ENCODE measurements at places on chromosomes 3 and 15.

GRCh38 chr3:156812521-156813335, 13.4 kb upstream of the LEKR1 start:
- DNase-seq: no peak
- no peaks in the 10 kb centered on the region for H3K27me3 ChIP-seq
- peak overlapping the region; percentile 39 for H3K27ac ChIP-seq
- no peak overlapping the region for H3K4me3 ChIP-seq

DNA sequence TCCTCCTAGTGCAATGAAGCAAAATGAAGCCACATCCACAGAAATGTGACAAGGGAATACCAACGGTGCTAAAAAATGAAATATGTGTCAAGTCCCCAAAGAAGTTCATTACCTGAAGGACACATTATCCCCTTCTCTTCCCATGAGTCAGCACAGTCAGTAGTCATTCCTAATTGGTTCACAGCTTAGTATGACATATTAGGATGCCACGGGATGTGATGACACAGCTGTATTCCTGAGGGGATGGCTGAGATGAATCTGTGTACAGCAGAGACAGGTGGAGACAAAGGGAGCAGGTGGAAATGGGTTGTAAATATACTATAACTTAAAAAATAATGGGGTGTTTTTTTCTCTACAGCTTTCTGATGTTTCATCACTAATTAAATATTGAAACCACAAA, 273.4 kb downstream of the ARRDC4 start:
- H3K27me3 ChIP-seq: no peaks in the 10 kb centered on the region
- no peaks in the 10 kb centered on the region for H3K36me3 ChIP-seq
- H3K4me3 ChIP-seq: no peak overlapping the region
- H3K4me1 ChIP-seq: no peaks in the 10 kb centered on the region
- no peak overlapping the region for H3K27ac ChIP-seq

DNA sequence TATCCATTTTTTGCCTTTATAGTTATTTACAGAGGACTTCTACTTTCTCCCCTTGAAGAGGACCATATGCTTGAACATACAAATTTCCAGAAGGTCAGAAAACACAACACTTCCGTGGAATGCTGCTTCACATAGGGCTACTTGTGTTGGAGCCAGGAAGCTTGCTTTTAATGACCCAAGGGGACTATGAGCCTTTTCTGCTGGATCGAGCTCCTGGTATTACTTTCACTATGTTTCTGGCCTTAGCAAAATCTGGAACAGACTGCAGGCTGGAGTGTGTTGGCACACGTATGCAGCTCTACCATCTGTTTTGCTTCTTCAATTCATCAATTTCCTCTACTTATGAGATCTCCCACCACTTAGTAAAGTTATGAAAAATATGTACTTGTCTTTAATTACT, 69.3 kb upstream of the CBLB start:
- H3K4me3 ChIP-seq: no peak overlapping the region
- H3K4me1 ChIP-seq: no peaks in the 10 kb centered on the region
- H3K27me3 ChIP-seq: no peaks in the 10 kb centered on the region
- no peak for DNase-seq

DNA sequence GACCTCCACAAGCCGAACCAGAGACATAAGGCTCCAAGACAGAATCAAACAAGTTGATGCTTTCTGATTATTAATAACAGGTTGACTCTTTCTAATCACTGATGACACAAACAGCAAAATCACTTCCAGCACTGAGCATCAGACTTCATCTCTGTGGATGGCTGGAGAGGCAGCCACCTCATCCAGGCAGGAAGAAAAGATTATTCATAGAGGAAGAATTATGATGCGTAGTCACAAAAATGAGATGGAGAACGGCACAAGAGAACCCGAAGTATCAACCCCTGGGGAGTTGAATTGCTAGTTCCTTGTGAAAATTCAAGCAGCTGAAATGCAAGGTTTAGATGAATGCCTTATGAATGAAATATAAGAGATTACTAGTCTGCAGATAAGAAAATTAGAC, 49.9 kb upstream of the LMCD1 start:
- no peaks in the 10 kb centered on the region for H3K36me3 ChIP-seq
- no peak for DNase-seq
- H3K27ac ChIP-seq: no peak overlapping the region
- no peaks in the 10 kb centered on the region for H3K27me3 ChIP-seq

DNA sequence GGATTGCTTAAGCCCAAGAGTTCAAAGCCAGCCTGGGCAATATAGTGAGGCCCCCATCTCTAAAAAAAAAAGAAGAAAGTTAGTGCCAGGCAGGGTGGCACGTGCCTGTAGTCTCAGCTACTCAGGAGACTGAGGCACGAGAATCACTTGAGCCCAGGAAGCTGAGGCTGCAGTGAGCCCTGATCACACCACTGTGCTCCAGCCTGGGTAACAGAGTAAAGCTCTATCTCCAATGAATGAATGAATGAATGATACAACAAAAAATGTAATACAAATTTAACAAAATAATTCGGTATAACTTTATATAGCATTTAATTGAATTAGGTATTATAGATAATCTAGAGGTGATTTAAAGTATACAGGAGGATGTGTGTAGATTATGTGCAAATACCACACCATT, 29.7 kb downstream of the DENND4A start:
- no peaks in the 10 kb centered on the region for H3K27me3 ChIP-seq
- H3K36me3 ChIP-seq: no peaks in the 10 kb centered on the region
- DNase-seq: no peak
- H3K4me1 ChIP-seq: peaks cover 22% of the 10 kb centered on the region

GRCh38 chr3:185254799-185255198, 950 bp upstream of the EHHADH start:
- no peaks in the 10 kb centered on the region for H3K4me1 ChIP-seq
- no peak overlapping the region for H3K27ac ChIP-seq
- H3K36me3 ChIP-seq: no peaks in the 10 kb centered on the region

DNA sequence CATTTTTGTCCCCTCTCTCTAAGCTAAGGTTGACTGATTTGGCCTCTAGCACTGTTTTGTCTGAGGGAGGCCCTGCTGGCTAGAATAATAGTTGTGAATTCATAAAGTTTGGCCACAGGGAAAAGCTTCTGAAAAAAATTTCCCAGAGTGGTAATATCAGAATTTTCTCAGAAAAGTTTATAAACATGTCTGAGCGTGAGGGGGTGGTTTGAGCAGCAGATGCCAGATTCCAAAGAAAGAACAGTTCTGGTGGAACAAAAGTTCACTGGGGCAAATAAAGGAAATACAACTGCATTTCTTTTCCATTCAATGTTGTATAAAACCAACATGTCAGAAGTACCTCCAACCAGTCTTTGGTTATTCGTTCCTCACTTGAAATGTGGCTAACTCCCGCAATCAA, 61.2 kb downstream of the CLDN1 start:
- H3K27ac ChIP-seq: no peak overlapping the region
- no peak overlapping the region for H3K4me3 ChIP-seq
- no peaks in the 10 kb centered on the region for H3K27me3 ChIP-seq
- no peaks in the 10 kb centered on the region for H3K36me3 ChIP-seq

DNA sequence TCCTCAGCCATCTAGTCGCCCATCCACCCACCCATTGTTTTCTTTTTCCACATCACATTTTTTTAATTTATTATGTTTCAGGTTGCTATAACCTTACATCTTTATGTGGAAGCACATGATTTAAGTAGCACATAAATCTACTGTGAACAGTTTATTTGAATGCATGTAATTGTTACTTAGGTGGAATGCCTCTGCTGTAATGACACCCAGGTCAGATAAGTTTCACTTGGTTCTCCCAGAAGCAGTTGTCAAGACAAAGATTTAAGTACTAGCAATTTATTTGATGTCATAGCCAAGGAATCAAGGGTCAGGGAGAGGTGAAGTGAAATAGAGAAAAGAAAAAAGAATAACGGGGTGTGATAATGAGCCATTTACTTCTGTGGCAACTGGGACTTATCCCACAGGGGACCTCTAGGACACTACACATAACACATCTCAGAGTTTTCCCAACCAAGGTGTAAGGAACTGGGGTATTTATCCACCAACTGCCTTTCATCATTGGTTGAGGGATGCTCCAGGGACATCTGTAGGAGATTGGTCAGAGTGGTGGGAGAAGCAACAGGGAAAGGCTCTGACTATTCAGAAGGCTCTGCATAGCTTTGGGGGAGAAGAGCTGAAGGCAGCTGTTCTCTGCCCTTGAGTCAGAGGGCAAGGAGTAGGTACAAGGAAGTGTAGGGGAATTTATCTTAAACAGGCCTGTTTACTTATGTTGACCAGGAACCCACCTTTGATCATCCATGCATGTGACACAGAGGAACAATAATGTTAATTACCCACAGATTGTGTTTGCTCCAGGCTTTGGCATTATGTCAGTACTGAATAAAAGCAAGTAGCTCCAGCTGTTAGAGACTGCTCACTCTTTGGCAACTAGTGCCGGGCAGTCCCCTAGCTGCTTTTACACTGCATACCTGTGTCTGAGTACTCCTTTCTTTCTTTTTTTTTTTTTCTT, 94.8 kb downstream of the CD200R1L start:
- no peak overlapping the region for H3K4me3 ChIP-seq
- no peaks in the 10 kb centered on the region for H3K27me3 ChIP-seq
- no peak for DNase-seq
- no peaks in the 10 kb centered on the region for H3K36me3 ChIP-seq

DNA sequence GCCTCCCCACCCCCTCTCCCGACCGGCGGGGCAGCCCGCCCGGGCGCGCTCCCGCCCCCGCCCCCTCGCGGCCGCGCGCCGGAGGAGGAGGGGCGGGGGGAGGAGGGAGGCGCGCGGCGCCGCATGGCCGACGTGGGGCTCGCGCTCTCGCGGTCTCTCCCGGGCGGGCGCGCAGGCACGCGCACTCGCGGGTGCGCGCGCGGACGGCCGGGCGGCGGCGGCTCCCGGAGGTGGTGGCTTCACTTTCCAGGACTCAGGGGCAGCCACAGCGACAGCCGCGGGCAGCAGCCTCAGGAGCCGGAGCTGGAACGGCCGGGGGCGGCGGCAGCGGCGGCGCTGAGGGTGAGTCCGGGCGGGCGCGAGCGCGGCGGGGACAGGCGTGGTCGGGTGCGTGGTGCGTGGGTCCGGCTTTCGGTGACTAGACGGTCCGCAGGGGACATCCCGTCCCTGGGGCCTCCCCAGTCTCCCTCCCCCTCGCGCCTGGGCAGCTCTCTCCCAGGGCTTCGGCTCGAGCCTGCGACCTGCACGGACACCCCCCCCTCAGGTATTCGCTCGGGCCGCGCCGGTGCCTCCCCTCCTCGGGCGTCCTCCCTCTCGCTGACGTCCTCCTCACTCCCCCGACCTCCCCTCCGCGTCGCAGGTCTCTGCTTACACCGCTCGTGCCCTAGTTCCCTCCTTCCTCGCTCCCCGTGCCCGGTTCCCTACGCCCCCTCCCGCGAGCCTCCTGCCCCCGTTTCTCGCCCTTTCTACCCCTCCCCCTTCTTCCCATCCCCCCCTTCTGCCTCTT, at the start of gene UBE2E2:
TSS of gene UBE2E2 (plus strand) at position 407 of the 787 bp plus-strand sequence.
- DNase-seq: peak; percentile 21
- H3K4me3 ChIP-seq: peak within 1 kb of the TSS; percentile 57
- H3K27me3 ChIP-seq: no peaks in the 10 kb centered on the region
- H3K4me1 ChIP-seq: peaks cover 6% of the 10 kb centered on the region

GRCh38 chr15:76206325-76206976, 104.8 kb downstream of the ETFA start:
- no peak overlapping the region for H3K27ac ChIP-seq
- no peak for DNase-seq
- no peak overlapping the region for H3K4me3 ChIP-seq
- H3K27me3 ChIP-seq: no peaks in the 10 kb centered on the region
- H3K4me1 ChIP-seq: no peaks in the 10 kb centered on the region
- H3K36me3 ChIP-seq: no peaks in the 10 kb centered on the region

DNA sequence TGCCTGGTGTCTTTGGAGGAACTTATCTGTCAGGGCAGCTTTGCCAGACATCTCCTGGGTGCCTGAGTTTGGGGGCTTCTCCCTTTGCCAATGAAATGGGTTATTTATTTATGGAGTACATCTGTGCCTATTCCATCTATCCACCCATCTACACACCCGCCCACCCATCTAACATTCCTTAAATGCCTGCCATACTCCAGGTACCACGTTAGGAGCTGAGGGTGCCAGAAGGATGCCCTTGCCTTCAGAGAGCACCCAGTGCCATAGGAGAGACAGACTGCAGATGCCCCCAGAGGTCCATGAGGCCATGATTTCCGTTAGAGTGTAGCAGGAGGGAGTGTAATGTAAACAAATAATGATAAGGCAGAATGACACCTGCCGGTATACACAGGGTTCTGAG, 21.8 kb upstream of the KIF23 start:
- H3K4me3 ChIP-seq: no peak overlapping the region
- no peaks in the 10 kb centered on the region for H3K36me3 ChIP-seq
- DNase-seq: no peak

DNA sequence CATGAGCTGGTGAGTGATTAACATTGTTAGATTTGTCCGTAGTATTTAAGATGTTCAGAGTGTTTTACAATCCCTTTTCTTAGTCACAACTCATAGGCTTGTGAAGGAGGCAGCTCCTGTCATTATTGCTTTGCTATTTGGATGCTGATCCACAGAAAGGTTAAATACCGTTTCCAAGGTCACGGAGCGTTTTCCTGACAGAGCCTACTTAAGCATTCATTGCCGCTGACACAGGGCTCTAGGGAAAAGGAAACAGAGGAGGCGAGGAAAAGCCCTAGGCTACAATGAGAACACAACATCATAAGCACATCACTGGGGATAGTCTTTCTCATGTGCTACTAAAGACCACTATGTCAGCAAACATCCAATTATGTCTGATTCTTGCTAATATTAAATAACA, 38.5 kb upstream of the CPB1 start:
- H3K4me1 ChIP-seq: no peaks in the 10 kb centered on the region
- H3K27me3 ChIP-seq: no peaks in the 10 kb centered on the region
- no peak overlapping the region for H3K27ac ChIP-seq
- no peaks in the 10 kb centered on the region for H3K36me3 ChIP-seq
- H3K4me3 ChIP-seq: no peak overlapping the region

DNA sequence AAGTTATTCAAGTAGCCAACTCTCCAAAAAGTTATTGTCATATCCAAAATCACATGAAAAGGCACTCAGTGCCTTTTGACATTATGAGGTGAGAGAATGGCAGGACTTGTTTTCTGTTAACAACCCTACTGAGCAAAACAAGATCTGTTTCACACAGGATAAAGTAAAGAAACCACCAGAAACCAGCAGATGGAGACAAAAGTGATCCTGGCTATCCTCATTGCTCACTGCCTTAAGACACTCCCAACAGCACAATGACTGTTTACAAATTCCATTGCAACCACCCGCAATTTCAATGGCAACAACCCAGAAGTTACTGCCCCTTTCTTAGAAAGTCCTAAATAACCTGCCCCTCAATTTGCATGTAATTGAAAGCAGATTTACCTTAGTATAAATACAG, 352.6 kb upstream of the NDN start:
- DNase-seq: no peak
- H3K27me3 ChIP-seq: no peaks in the 10 kb centered on the region
- no peaks in the 10 kb centered on the region for H3K36me3 ChIP-seq
- H3K4me1 ChIP-seq: no peaks in the 10 kb centered on the region
- H3K4me3 ChIP-seq: no peak overlapping the region

- H3K4me1 ChIP-seq: peaks cover 4% of the 10 kb centered on the region
- H3K27me3 ChIP-seq: peaks cover 4% of the 10 kb centered on the region
Measured at GRCh38 chr15:70580958-70581357, 182.4 kb downstream of the UACA start.

GRCh38 chr3:66778107-66778506, 220.0 kb upstream of the KBTBD8 start:
- no peaks in the 10 kb centered on the region for H3K27me3 ChIP-seq
- no peak for DNase-seq
- H3K4me1 ChIP-seq: no peaks in the 10 kb centered on the region

GRCh38 chr3:168123201-168124176, 27.8 kb upstream of the GOLIM4 start:
- no peaks in the 10 kb centered on the region for H3K4me1 ChIP-seq
- no peaks in the 10 kb centered on the region for H3K36me3 ChIP-seq
- no peak for DNase-seq
- no peak overlapping the region for H3K27ac ChIP-seq

All from CD8-positive, alpha-beta memory T cell (primary cell).